ENCODE measurements at places on chromosomes 2 and 18.

GRCh38 chr2:113111823-113112287, 15.5 kb upstream of the IL1RN start:
- DNase-seq = no peak
- H3K4me1 ChIP-seq = no peaks in the 10 kb centered on the region
- no peak overlapping the region for H3K27ac ChIP-seq

GRCh38 chr2:218445602-218446001, 26.7 kb downstream of the VIL1 start:
- H3K36me3 ChIP-seq = no peaks in the 10 kb centered on the region
- H3K27ac ChIP-seq = no peak overlapping the region
- H3K27me3 ChIP-seq = no peaks in the 10 kb centered on the region
- DNase-seq = no peak
- no peak overlapping the region for H3K4me3 ChIP-seq

DNA sequence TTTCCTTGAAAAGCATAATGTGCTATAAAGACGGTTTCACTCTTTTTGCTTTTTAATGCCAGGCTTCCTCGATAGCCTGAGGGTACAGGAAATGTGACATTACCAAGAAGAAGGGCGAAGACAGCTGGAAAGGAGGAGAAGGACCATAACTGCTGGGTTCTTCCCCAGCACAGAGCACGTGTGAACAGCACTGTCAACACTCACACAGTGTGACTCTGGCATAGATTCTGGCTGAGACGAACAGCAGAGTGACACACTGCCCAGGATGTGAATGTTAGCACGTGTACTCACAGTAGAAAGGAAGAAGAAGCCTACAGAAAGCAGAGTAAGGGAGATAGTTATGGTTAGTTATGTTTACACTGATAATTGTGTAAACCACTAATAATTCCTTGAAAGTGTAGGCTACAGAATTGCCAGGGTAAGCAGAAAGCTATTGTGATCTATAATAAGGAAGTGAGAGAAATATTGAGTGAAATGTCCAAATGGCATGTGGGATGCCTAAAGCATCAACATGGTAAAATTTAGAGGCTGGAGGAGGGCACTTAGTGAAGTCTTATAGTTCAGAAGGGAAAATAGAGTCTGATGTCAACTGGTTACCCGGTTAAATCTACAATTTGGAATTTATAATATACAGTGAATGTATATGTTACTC, 198.2 kb downstream of the DLGAP1 start:
- H3K36me3 ChIP-seq = no peaks in the 10 kb centered on the region
- H3K27ac ChIP-seq = no peak overlapping the region
- DNase-seq = no peak
- no peaks in the 10 kb centered on the region for H3K27me3 ChIP-seq
- no peak overlapping the region for H3K4me3 ChIP-seq

GRCh38 chr2:46555646-46556234, 76.4 kb downstream of the TMEM247 start:
- H3K27me3 ChIP-seq = no peaks in the 10 kb centered on the region
- no peak overlapping the region for H3K27ac ChIP-seq
- DNase-seq = no peak
- H3K4me1 ChIP-seq = no peaks in the 10 kb centered on the region

GRCh38 chr2:124309563-124310138, 284.6 kb downstream of the CNTNAP5 start:
- no peak for DNase-seq
- no peaks in the 10 kb centered on the region for H3K4me1 ChIP-seq
- no peaks in the 10 kb centered on the region for H3K36me3 ChIP-seq
- H3K4me3 ChIP-seq = no peak overlapping the region
- no peaks in the 10 kb centered on the region for H3K27me3 ChIP-seq

DNA sequence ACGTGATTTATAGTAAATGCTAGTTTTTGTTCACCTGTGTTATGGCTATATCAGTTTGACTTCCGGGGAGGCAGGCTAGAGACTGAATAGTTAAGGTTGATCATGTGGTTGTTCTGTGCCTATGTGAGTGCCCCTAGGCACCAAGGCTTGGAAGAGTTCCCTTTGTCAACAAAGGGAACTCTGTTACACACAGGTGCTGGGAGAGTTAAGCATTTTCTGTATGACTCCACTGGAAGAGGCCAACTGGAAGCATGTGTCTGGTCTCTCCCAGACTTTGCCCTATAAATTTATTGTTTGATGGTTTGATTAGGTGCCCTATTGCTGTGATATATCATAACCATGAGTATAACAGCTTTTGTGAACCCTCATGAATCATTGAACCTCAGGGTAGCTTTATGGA, 63.8 kb downstream of the ARL6IP6 start:
- H3K4me3 ChIP-seq = no peak overlapping the region
- no peak overlapping the region for H3K27ac ChIP-seq
- H3K4me1 ChIP-seq = no peaks in the 10 kb centered on the region

GRCh38 chr2:118593257-118593656, 254.2 kb downstream of the EN1 start:
- H3K27ac ChIP-seq = no peak overlapping the region
- no peaks in the 10 kb centered on the region for H3K4me1 ChIP-seq
- no peak for DNase-seq
- H3K4me3 ChIP-seq = no peak overlapping the region
- H3K27me3 ChIP-seq = no peaks in the 10 kb centered on the region

- DNase-seq = no peak
- H3K36me3 ChIP-seq = no peaks in the 10 kb centered on the region
- H3K27me3 ChIP-seq = no peaks in the 10 kb centered on the region
- H3K4me3 ChIP-seq = no peak overlapping the region
These were observed 11.9 kb downstream of the TNS1 start for GRCh38 chr2:217990791-217991465.

- H3K36me3 ChIP-seq = no peaks in the 10 kb centered on the region
- no peaks in the 10 kb centered on the region for H3K4me1 ChIP-seq
- H3K4me3 ChIP-seq = no peak overlapping the region
- H3K27ac ChIP-seq = no peak overlapping the region
- H3K27me3 ChIP-seq = no peaks in the 10 kb centered on the region
These were observed 120.1 kb downstream of the LRP1B start for GRCh38 chr2:142010477-142011270.

- H3K4me3 ChIP-seq = no peak overlapping the region
- H3K27ac ChIP-seq = no peak overlapping the region
- no peaks in the 10 kb centered on the region for H3K4me1 ChIP-seq
- DNase-seq = no peak
- H3K27me3 ChIP-seq = no peaks in the 10 kb centered on the region
These were observed 5.1 kb upstream of the TTR start for GRCh38 chr18:31586616-31587015.

GRCh38 chr2:12759248-12759647, 42.5 kb downstream of the TRIB2 start:
- no peaks in the 10 kb centered on the region for H3K4me1 ChIP-seq
- H3K4me3 ChIP-seq = no peak overlapping the region
- no peaks in the 10 kb centered on the region for H3K27me3 ChIP-seq
- DNase-seq = no peak
- H3K27ac ChIP-seq = no peak overlapping the region
- no peaks in the 10 kb centered on the region for H3K36me3 ChIP-seq

DNA sequence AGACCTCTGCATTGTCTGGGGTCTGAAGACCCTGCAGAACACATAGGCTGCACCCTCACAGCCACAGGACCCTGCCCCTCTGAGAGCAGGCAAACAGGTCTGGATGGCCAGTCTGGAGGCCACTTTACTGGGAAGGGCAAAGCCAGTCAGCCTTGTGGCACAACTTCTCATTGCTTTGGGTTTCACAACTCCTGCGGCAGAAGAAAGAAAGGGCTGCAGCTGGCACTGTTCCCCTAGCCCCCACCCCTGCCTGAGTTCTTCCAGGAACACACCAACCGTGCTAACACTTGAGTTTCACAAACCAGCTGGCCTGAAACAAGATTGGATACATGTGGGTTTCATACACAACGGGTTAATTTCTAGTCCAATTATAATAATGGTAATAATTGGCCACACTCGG, 276.5 kb upstream of the MGAT5 start:
- no peaks in the 10 kb centered on the region for H3K36me3 ChIP-seq
- DNase-seq = peak; percentile 44
- no peaks in the 10 kb centered on the region for H3K27me3 ChIP-seq
- no peak overlapping the region for H3K4me3 ChIP-seq
- no peaks in the 10 kb centered on the region for H3K4me1 ChIP-seq

DNA sequence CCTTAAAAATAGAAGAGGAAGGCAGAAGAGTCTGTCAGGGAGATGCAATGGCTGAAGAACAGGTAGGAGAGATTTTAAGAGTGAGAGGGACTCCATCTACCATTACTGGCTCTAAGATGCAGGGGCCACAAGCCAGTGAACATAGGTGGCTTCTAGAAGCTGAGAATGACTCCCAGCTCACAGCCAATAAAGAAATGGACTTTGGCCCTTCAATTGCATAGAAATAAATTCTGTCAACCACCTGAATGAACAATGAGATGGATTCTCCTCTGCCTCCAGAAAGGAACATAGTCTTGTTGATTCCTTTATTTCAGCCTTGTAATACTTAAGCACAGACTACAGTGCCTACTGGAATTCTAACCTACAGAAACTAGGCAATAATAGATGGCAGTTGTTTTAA, 603.3 kb upstream of the NXPH2 start:
- no peak overlapping the region for H3K4me3 ChIP-seq
